Naive thymus-derived CD4-positive, alpha-beta T cell (primary cell): ENCODE measurements at places on chromosomes 5 and 9. TPM values are rescaled to one million over a fixed set of nuclear protein-coding genes. Genes with fewer than 3 reads are reported as not detected.

The NMUR2 gene
- not detected for total RNA-seq

GRCh38 chr5:180649297-180650039 is at the start of gene FLT4:
Gene FLT4, minus strand, starts transcription at chr5:180649600. Its CDS starts 55 bp downstream, at chr5:180649545.
- no peak for DNase-seq

The GDNF gene
- not detected for total RNA-seq

- no peak for DNase-seq
Observed at GRCh38 chr9:77013932-77014596, 5.4 kb upstream of the FOXB2 start.

GRCh38 chr5:108579236-108579635 is 168.5 kb upstream of the FER start:
- no peak for DNase-seq

GRCh38 chr9:94654165-94654894 is 15.0 kb upstream of the FBP1 start:
- no peak for DNase-seq

GRCh38 chr9:92829420-92829819 is 48.4 kb downstream of the ZNF484 start:
- no peak for DNase-seq

DNA sequence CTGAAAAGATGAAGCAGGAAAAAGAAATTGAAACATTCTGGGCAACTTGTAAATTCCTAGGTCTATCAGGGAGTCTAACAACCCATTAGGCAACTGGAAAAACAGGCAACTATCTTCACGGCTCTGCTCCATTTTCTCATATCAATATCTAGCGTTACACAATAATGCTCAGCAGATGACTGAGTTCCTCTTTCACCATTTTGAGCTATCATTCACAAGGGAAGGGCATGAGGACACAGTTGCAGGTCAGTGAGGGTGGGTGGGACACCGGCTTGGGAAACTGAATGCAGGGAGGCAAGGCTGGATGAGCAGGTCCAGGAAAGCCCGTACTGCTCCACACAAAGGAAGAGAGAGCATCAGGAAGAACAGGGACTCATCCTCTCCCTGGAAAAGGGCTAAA is 67.0 kb downstream of the FRMD3 start:
- no peak for DNase-seq

The TAS2R1 gene
- total RNA-seq, result not detected

- no peak for DNase-seq
Observed at GRCh38 chr5:12985142-12985541, 959.3 kb downstream of the DNAH5 start.

The ADAMTS16 gene
- not detected in 2 replicates for total RNA-seq

- DNase-seq, result no peak
Observed at GRCh38 chr5:165349735-165350134, 1844.3 kb downstream of the MAT2B start.

DNA sequence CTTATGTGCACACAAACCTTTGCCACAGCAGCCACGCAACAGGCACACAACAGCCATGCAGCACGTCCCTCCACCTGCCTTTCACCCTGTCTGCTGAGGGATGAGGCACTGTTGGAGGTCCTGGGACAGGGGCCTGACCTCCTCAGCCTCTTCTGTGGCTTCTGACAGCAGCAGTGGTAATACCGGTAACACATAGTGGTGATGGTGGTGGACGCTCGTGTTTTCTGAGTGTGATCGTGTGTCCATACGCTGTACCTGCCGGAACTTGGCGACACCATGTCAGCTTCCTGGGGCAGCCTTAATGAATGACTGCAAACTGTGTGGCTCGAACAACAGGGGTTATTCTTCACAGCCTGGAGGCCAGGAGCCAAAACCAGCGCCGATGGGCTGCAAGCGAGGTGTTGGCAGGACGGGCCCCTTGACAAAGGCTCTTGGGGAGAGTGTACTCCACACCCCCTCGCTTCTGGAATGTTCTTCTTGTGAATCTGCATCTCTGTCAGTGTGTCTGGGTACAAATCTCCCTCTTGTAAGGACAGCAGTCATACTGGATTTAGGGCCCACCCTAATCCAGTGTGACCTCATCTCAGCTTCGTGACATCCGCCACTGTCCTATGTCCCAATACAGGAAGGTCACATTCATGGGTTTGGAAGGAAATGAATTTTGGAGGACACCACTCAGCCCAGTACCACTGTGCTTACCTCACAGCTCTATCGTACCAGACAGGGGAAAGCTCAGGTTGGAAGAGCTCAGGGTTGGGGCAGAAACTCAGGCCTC is 55.3 kb upstream of the EXOC3 start:
- no peak for DNase-seq

The SLIT3 gene
- total RNA-seq, result not detected

DNA sequence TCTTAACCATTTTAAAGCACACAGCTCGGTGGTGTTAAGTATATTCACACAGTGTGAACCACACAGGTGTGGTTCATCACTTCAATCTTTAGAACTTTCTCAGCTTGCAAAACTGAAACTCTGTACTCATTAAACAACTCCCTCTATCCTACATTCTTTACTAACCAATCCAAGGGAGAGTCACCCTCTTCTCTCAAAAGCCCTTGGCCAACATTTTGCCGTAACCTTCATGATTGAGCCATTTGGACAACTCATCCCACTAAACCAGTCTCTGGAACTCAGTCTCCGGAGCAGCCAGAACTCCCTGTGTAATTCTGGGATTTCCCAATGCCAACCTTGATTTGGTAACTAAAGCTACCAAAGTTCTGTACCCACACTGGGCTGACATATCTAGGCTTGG is 84.7 kb downstream of the TTC39B start:
- no peak for DNase-seq

GRCh38 chr9:38401994-38402393 is 9.5 kb downstream of the ALDH1B1 start:
- DNase-seq, result no peak

The GPR150 gene
- total RNA-seq, result 1.2 TPM

DNA sequence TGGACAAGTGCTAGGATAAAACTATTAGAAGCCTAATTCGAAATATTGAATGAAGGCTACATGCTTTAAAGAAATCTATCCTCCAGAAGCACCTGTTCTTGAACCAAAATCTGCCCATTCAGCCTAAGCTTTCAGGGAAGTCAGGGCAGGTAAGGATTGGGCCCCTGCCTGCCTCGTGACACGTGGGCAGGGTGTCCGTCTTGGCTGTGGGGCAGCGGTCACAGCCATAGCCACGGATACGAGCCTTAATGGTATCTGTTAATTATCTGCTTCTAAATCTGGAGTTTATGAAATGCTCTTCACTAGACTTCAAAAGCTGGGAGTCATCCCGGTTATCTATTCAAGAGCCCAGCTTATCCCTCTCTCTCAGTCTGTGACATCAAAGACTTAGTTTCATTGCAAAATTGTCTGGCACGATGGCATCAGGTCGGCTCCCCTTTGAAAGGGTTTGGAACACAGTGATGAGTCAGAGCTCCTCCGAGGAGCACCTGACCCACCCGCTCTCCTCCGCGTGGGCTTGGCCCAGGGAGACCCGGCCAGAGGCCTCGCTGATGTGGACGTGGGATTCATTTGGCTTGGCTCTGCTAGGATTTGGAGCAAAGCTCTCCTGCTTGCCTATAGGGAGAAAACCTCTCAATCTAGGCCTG is 135.9 kb downstream of the MACROH2A1 start:
- DNase-seq, result no peak

GRCh38 chr9:131405428-131405827 is 11.5 kb downstream of the PRRC2B start:
- no peak for DNase-seq

- no peak for DNase-seq
Observed at GRCh38 chr5:56516035-56516434, 282.9 kb upstream of the ANKRD55 start.

The SPATA31E1 gene
- not detected for total RNA-seq

- no peak for DNase-seq
Observed at GRCh38 chr9:88056876-88057275, 81.4 kb downstream of the SPATA31C2 start.

DNA sequence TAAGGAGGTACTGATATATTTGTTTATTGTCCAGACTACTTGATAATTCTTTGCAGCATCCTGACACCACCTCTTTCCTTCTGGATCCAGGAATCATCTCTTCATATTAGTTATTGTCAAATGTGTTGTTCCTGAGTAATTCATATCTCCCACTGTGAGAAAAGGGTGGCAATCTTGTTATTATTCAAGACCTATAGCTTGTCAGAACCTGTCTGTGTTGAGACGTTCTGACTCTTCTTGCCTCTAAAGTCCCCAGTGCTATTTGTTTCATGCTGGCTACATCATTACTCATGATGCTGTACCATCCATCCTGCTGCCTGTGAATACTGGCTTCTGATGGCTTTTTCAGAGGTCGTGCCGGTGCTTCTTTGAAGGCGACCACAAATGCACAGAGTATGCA is 68.7 kb upstream of the TAF11L2 start:
- DNase-seq, result no peak

DNA sequence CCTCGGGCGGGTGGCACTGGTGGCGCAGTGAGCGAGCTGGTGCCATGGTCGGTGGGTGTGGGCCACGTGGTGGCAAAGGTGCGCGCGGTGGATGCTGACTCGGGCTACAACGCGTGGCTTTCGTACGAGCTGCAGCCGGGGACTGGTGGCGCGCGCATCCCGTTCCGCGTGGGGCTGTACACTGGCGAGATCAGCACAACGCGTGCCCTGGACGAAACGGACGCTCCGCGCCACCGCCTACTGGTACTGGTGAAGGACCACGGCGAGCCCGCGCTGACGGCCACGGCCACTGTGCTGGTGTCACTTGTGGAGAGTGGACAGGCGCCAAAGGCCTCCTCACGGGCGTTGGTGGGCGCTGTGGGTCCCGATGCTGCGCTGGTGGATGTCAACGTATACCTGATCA is 2.0 kb downstream of the PCDHA4 start:
- no peak for DNase-seq

The AGXT2 gene
- total RNA-seq, result not detected

- DNase-seq, result no peak
Observed at GRCh38 chr5:155794795-155795194, 532.2 kb upstream of the SGCD start.

DNA sequence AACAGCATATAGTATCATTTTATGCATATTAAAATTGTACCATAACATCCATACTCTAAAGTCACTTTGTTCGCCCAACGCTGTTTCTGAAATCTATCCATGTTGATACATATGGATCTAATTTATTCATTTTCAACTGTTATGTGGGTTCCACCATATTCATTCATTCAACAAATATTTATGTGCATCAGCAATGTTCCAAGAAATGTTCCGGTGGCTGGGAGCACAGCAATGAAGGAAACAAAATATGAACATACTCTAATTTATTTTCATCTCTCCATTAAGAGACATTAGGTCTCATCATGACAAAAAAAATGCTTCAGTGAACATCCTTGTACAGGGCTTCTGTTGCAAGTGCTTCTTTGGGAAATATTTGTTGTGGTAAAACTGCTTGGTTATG is 75.4 kb downstream of the MARCHF3 start:
- no peak for DNase-seq

- no peak for DNase-seq
Observed at GRCh38 chr5:35026280-35026840, 21.4 kb downstream of the AGXT2 start.

DNA sequence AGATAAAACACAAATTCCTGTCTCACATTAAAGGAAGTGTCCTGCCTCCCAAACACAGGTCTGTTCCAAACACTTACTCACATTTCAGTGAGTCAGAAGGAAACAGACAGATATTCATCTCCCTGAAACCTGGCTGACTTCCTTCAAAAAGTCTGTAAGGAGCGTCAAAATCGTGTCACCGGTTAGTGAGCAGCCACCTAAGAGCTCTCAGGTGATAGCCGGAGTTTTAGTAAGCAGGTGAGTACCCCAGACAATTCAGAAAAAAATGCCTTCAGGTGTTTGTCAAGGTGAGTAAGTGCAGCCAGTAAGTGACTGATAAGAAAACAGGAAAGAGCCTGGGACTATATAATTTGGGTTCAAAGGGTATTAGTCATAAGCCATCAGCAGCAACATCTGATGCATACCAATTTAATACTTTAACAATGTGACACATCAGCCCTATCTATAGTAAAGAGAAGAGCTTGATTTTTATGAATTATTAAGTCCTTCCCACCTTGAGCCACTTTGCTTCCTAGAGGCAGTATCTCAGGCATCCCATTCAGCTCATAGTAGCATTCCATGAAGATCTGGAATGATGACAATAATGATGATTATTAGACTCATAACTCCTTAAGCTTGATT is 1.3 kb upstream of the ITGA2 start:
- DNase-seq, result no peak

DNA sequence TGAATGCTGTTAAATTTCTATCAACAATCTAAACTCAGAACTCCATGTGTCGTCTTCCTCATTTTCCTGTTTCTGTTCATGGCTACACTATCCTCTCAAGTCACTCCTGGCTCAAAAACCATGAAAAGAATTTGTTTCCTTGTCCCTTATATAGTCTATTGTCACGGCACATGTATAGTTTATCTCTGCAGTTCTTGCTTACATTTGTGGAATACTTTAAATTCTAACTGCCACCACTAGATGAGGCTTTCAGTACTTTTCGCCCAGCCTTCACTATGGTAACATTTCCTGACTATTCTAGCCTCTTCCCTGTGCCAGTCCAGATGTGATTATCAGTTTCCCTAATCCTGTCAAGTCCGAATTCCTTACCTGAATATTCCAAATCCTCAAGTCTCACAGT is 34.6 kb downstream of the PKD2L2 start:
- DNase-seq, result no peak

DNA sequence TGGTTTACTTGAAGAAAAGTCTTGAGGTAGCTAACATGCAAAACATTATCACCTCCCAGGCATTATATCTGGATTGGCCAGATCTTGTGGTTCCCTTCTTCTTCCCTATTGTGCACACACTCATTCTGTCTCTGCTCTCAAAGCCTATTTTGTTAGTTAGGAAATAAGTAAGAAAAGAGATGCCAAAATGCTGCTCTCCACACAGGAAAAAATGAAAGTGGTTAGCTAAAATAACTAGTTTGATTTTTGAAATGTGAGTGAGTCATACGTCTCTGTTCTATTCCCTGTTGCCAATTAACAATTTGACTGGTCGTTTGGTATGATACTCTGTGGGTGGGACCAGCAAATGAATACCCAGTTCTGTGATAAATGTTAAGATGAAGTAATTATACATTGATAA is 28.1 kb downstream of the LMNB1 start:
- DNase-seq, result no peak

- DNase-seq, result no peak
Observed at GRCh38 chr5:136053336-136054141, 24.8 kb downstream of the TGFBI start.
